ENCODE measurements at places on chromosomes 5 and 9.

DNA sequence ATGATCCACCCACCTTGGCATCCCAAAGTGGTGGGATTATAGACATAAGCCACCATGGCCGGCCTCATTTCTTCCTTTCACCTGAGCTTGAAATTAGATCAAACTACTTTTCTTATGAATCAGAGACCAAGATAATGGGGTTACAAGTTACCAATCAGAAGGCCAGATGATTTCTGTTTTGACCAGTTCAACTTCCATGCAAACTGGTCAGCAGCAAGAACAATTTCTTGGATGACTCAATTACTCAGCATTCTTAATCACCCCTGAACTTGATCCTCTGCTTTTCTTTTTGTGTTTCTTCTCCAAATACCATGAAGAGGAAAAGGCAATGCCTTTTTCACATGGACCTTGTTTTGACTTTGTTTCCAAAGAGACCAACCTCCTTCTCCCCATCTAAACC is 10.0 kb upstream of the PLIN2 start:
- no peak for DNase-seq

GRCh38 chr5:178368274-178368673 is 135.7 kb upstream of the PHYKPL start:
- no peak for DNase-seq

DNA sequence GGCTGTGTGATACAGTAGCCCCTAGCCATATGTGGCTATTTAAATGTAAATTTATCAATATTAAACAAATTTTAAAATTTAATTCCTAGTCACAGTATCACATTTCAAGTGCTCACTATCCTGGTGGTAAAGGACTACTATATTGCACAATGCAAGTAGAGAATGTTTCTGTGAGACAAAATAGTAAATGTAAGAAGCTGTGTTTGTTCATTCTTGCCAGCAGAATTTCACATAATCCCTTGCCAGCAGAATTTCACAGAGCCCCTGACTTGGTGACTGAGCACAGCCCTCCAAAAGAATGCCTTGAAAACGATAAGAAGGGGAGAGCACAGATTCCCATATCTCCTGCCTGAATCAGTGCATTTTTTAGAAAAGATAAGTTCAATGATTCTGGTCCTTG is 75.9 kb upstream of the SELENOP start:
- DNase-seq, result no peak

GRCh38 chr9:133165452-133165730 is 1.7 kb upstream of the GBGT1 start:
- DNase-seq, result no peak

- no peak for DNase-seq
Observed at GRCh38 chr9:90054810-90055209, 450.0 kb downstream of the GADD45G start.

DNA sequence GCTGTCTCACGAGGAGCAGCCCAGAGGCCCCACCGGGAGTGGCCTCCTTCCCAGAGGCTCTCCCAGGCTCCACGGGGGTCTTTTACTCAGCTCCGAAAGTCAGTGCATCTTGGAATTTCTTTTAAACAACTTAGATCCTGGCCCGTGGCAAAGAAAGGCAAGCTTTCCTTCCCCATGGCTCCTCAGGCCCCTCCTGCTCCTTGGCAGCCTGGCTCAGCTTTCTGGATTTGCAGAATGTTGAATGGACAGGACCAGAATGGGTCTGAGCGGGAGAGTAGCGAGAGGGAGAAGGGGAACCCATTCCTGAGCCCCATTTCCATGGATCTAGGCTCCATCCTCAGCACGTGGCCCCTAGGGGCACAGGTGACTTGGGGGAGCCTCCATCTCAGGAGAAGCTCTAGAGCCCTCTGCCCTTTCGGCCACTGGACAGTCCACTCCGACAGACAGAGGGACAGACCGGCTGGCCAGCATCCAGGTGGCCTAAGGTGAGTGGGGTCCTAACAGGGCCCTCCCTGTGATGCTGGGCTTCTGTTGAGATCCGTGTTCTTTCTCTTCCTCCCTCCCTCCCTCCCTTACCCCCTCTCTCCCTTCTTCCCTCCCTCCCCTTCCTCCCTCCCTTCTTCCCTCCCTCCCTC is 173.9 kb upstream of the PPP1R26 start:
- DNase-seq, result no peak

DNA sequence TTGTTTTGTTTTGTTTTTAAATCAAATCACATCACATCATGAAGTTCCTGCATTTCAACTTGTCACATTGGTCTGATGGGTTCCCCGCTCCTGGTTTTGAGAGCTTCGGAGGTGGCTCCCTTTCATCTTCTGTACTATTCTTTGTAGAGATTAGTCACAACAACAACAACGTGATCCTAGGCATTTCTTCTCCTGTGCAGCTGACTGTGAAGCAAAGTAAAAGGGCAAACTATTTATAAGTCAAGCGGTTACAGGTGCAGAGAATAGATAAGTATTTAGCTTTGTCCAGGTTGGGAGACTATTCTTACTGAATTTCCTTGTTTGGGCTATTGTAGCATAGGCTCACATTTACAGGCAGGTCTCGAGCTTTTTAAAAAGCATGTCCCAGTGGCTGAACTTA is 197.7 kb upstream of the CDKN2B start:
- DNase-seq, result no peak

DNA sequence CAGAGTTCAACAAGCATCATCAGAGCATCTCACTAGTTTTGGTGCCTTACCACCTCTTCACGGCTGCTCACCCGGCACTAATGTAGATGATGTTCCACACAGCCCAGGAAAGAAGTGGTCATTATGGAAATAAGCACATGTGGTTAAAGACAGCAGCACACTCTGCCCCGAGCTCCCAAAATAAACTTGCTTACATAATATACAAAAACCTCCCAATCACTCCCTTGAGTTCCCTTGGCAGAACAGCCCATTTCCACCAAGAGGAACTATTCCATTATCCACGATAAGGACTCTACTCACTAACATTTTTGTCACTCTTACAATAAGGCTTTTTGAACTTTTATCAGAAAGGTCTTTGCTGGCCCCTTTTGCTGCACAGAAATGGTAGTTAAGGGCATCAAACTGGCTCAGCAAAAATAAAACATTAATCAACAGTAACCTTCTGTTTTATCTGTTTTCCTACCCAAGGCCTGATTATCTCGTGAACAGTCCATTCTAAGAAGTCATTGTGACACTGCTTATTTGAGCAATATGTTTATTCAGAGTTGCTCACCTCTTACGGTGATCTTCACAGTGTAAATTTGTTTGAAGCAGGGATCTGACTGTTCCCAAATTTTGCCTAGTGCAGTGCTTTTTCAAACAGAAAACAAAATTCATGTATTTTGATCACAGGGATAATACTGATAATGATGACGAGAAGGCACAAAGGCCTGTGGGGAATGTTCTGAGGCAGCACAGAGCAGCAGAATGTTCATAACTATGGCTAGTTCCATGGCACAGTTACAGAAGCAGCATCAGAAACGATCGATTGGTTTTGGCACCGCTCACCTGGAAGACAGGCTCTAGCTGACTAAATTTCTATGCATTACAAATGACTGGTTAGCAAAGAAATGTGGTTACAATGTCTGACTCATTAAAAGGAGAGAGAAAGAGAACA is 399.8 kb upstream of the PIK3R1 start:
- no peak for DNase-seq

GRCh38 chr5:167819406-167819805 is 472.0 kb upstream of the WWC1 start:
- no peak for DNase-seq

DNA sequence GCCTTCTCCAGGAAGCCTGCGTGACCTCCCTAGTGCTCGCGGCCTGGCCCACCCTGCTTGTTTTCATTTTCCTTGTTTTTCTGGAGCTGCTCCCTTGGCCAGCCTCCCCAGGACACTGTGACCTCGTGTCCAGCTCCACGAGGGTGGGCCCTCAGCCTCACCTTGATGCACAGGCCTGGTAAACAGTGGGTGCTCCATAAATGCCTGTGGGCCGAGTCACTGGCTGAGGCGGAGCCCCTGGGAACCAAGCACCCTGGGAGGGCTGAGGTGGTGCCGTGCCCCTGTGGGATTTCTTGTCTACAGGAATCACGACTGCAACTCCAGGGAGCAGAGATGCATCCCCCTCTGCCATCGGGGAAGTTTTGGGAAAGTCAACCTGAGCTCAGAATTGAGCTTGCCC is 17.2 kb downstream of the FAM163B start:
- DNase-seq, result no peak

- DNase-seq, result no peak
Observed at GRCh38 chr9:108022246-108022935, 532.8 kb upstream of the KLF4 start.

- DNase-seq, result no peak
Observed at GRCh38 chr5:137995077-137995748, 37.7 kb downstream of the FAM13B start.

GRCh38 chr9:123361731-123362510 is 5.9 kb downstream of the CRB2 start:
- DNase-seq, result no peak

GRCh38 chr5:98573834-98574320 is 199.6 kb upstream of the RGMB start:
- DNase-seq, result no peak

DNA sequence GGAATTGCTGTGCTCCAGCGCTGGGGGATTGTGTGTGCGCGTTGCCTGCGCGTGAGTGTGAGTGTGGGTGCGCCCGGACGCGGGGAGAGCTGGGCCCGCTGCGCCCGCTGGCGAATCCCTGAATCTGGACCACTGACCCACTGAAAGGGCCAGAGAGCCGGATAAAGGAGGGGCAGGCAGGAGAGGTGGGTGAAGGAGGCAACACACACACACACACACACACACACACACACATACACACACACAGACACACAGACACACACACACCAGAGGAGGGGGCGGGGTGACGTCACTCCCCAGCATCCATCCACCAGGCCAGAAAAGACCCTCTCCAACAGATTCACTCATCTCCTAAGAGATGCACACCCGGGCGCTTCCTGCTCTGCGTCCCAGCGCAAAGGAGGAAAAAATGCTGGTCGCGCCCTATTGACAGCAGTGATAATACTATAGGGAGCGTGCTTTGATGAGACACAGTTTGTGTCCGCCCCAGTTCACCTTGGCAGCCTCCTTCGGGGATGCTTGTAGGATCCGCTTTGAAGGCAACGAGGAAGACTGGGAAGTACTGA is 1059.1 kb upstream of the DMAC1 start:
- no peak for DNase-seq

DNA sequence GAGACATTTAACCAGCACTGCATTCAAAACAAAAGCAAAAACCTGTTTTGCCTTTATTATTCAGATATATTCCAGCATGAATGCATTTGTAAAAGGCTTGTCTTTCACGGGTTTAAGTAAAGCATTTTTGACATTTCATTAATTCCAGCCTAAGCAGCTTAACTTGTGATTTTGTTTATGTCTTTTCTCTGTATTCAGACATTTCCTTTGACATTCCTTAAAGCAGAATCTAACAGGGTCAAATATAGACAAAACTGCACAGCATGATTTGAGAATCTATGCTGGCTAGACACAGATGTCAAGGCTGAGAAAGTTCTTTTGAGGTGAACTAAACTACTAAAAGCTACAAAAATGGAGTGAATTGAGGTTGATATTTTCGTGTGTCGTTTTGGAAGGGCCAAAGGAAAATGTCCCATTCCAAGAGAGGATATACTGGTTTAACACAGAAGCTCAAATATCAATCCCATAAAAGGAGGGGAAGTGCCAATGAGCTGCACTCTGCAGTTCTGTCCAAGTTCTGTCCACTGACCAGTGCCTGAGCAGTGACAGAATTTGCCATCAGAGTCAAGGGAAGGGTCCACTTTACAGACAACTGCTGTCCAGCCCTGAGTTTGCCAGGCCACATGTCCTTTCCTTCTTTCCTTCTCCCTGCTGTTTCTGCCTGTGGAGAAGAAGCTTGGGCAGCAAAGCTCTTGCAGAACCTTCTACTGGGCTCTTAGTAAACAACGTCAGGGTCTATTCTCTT is 198.7 kb upstream of the KLF9 start:
- DNase-seq, result no peak

- no peak for DNase-seq
Observed at GRCh38 chr5:55848783-55849182, 2.4 kb upstream of the IL31RA start.

DNA sequence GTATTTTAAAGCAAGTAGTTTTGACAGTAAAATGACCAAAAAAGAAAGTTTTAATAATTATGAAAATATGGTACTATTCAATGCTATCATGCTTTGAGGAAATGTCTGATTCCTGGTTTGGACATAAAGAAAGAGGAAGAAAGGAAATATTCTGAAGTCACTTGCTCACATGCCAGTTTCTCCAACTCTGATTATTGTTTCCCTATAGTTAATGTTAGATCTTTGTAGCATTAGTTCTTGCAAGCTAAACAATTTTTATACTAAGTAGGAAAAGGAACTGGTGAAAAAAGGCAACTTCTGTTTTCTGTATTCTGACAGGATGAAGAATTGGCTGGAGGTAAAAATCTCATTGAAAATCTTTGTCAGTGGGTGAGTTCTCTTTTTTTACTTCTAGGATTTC is 119.5 kb downstream of the YTHDC2 start:
- no peak for DNase-seq

DNA sequence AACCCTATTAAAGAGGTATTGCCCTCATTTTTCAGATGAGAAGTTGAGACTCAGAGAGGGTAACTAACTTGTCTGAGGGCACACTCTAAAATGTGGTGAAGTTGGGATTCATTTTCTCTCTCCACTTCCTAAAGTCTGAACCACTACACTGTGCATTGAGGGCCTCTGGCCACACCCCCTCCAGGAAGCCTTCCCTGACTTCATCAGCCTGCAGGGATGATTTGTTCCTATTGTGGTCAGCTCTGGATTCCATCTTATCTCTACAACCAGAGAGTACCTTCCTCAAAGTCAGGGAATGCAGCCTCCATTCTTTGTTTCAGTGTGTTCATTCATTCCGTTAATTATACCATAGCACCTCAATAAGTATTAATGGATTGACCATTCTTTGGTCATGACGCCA is 356.0 kb upstream of the PANK3 start:
- no peak for DNase-seq

GRCh38 chr9:20790721-20791120 is 106.7 kb downstream of the FOCAD start:
- peak; percentile 64 for DNase-seq

- peak; percentile 60 for DNase-seq
Observed at GRCh38 chr5:174735498-174736330, 11.3 kb downstream of the MSX2 start.

DNA sequence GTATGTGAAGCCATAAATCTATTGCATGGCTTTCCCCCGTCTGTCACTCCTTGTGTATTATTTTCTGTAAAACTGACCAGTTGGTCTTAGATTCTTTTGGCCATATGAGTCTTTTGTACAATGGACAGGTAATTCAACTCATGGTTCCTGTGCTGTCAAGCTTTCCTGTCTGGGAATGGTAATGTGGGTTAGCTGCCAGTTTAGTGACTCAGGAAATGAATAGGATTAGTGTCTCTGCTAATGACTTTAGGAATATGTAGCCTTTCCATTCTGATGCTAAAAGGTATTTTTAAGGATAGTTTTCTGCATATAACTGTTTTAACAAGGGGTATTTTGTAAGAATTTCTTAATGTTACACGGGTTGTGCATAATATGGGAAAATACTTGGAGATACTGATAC is 182.7 kb downstream of the PBX3 start:
- no peak for DNase-seq

GRCh38 chr9:82466616-82467260 is 478.2 kb downstream of the SPATA31D1 start:
- DNase-seq, result peak; percentile 81

Measured in NCI-H82 (cell line).